ENCODE measurements at places on chromosomes 6 and 20.

DNA sequence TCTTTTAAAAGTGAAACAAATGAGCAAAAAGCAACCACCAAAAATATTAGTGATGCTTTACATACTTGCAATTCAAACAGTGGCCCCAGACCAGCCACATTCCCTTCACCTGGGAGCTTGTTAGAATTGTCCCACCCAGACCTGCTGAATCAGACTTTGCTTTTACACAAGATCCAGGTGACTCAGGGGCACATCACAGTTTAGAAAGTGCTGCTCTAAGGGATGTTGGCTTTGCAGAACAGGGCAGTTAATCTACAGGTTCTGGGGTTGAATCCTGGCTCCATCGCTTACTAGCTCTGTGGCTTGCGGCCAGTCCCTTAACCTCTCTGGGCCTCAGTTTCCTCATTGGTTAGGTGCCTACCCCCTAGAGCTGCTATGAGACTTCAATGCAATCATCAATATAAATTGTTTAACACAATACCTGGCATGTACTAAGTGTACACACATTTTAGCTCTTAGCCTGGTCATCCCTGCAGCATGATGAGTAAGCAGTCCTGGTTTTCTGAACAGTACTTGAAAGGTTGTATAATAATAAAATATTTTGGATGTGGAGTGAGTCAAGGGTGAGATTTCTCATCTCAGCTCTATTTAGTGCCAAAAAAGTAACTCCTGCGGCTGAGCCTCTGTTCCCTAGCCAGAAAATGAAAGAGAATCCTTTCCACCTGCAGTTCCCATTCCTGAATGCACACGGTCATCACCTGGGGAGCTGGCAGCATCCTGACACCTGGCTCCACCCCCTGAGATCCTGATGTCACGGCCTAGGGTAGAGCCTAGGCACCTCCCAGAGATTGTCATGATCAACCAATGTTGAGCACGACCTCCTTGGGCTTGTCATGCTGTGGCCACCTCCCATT is 162.7 kb downstream of the ANKRD60 start:
- DNase-seq, result peak; percentile 66

DNA sequence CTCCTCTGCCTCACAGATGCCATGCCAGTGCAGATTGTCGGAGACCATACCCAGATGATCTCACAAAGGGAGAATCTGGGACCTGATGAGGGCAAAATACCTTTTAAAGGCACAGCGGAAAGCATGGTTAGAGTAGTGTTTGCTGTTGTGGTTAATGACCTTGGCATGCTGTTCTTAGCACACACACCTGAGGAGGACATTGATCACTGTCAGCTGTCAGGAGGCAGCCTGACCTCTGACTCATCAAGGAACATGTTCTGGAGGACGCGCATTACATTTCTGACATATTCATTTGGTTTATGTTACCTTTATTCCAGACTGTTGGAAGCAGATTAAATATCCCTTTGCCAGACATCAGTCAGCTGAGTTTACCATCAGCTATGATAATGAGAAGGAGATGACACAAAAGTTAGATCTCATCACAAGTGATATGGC is 57.1 kb downstream of the GOPC start:
- no peak for DNase-seq

- DNase-seq, result peak; percentile 48
These were observed 38.3 kb upstream of the SLC32A1 start for GRCh38 chr20:38685853-38686473.

DNA sequence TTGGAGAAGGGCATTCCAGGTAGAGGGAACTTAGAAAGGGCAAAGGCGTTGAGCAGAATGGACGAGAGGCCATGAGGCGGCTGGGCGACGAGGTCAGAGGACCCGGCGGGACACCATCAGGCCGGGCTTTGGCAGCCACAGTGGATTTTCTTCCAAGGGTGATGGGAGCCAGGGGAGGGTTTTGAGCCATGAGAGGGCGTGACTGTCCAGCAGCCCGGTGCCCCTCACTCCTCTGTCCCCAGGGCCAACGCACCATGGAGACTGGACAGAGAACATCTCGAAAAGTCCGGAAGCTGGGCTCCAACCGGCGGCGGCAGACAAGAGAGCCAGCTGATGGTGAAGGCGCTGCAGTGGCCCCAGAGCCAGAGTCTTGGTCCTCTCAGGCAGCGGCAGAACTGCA is 6.4 kb downstream of the RAB44 start:
- no peak for DNase-seq

GRCh38 chr20:50992336-50992732 is 30.6 kb downstream of the KCNG1 start:
- DNase-seq, result no peak

GRCh38 chr6:143026696-143027449 is 33.8 kb upstream of the AIG1 start:
- DNase-seq, result peak; percentile 19

- no peak for DNase-seq
These were observed 121.4 kb upstream of the ADGRF1 start for GRCh38 chr6:47163536-47163935.

GRCh38 chr6:143224516-143224915 is 163.8 kb downstream of the AIG1 start:
- no peak for DNase-seq

- no peak for DNase-seq
These were observed 6.5 kb downstream of the PHIP start for GRCh38 chr6:79071547-79071946.
